ENCODE measurements at places on chromosomes 2 and 18. TPM values are rescaled to one million over a fixed set of nuclear protein-coding genes. Genes with fewer than 3 reads are reported as not detected.
A peak's percentile ranks its signal among the peaks of the same experiment; 100 is the strongest.

Gene DUSP2
- total RNA-seq, result 22.1 TPM

- DNase-seq, result no peak
Measured at GRCh38 chr18:78309307-78309706, 670.3 kb upstream of the SALL3 start.

GRCh38 chr18:55427951-55428350, 160.0 kb downstream of the TCF4 start:
- DNase-seq, result no peak

Gene MRPL44
- 24.7 TPM for total RNA-seq

Gene GKN1
- not detected for total RNA-seq

Gene FN1
- total RNA-seq, result 0.81 TPM

- no peak for DNase-seq
Measured at GRCh38 chr18:75364512-75365253, 62.8 kb downstream of the SMIM21 start.

DNA sequence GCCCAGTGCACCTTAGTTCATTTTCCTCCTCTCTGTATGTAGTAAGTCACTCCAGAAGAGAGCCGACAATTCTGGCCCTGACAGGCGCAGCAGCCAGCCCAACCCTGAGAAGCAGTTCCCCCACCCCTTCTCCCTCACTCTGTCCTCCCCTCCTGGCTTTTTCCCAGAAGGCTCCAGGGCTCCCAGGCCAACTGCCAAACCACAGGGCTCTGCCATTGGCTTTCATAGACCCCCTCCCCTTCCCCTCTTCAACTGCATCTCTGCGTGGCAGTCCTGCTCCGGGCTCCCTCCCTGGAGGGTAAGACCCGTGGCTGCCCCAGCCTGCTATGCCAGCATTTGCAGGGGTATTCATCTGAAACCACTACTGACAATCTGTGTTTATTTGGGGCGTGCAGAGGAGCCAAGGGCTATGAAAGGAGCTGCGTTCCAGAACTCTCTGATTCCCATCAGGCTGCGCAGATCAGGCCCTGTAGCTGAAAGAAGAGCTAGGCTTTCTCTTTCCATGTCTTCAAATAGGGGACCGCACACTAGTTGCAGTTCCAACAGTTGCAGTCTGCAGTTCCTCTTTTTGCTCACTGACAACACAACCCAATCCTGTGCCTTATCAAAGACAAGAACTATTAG, 388.6 kb upstream of the TNP1 start:
- no peak for DNase-seq

Gene SERPINB12
- not detected for total RNA-seq

- DNase-seq, result no peak
Measured at GRCh38 chr2:8252997-8253694, 428.7 kb upstream of the ID2 start.

Gene ITM2C
- 25.3 TPM for total RNA-seq

GRCh38 chr2:237264480-237265219, 149.3 kb downstream of the COL6A3 start:
- no peak for DNase-seq

DNA sequence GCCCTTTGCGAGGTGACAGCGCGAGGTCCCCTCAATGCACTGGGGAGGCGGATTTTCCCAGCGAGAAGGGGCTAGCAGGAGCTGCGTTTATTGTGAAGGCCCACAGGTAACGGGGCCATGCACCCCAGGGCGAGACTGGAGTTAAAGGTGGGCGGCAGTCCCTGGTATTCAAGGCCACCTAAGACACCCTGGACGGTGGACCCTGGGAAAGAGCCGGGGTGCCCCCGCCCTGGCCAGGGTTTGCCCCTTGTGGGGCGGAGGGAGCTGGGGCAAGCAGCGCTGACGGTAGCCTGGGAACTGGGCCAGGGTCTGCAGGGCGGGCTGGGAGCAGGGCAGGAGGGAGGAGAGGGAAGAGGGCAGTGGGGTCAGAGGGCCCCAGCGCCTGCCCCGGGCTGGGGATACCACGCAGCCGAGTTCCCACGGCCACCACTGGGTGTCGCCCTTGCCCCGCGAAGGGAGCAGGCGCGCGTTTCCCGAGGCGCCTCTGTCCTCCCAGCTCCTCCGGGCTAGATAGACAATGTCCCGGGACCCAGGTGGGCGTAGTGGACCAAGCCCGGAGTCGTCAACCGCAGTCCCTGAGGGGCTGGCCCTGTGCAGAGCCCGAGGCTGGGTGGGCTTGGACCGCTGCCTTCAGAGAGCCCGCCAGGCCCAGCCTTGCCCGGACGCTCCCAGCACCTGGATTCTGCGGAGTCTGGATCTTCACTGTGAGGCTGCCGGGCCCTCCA, 80.2 kb downstream of the SMAD4 start:
- peak; percentile 56 for DNase-seq

- no peak for DNase-seq
Measured at GRCh38 chr2:241885946-241886643, 16.6 kb downstream of the RTP5 start.

DNA sequence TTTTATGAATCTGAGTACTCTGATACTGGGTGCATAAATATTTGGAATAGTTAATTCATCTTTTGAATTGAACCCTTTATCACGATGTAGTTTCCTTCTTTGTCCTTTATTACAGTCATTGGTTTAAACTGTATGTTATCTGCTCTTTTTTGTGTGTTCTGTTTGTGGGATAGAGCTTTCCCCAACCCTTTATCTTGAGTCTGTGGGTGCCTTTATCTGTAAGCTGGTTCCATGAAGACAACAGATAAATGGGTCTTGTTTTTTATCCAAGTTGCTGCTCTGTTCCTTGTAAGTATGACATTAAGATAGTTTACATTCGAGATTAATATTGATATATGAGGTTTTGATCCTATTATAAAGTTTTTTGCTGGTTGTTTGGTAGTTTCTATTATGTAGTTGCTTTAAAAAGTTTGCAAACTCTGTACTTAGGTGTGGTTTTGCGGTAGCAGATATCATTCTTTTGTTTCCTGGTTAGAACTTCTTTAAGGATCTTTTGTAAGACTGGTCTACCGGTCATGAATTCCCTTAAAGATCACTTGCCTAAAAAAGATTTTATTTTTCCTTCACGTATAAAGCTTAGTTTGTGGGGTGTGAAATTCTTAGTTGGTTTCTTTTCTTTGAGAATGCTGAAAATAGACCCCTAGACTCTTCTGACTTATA, 1451.3 kb upstream of the SLC39A10 start:
- DNase-seq, result no peak

Gene GYPC
- 116 TPM for total RNA-seq

- no peak for DNase-seq
Measured at GRCh38 chr2:145402706-145403277, 882.9 kb upstream of the ZEB2 start.

DNA sequence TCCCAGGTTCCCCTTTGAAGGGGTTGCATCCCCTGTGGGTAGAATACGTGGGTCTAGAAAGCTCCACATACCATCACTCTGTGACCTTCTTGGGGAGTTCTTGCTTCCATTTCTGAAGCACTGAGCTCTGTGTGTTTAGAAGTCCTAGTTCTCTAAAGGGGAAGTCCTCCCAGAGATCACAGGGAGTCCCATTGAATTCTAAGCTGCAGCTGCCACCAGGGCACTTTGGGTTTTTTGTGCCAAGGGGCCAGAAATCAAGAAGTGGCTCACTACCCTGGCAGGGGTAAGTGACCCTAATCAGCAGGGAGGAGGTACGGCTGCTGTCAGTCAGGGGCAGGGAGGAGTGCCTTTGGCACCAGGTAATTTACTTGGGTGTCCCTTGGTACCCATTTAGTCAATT, 70.9 kb downstream of the EHD3 start:
- no peak for DNase-seq

GRCh38 chr2:8016688-8017087, 665.2 kb upstream of the ID2 start:
- no peak for DNase-seq

Gene TBR1
- 0.02 TPM for total RNA-seq

Gene FBXO15
- total RNA-seq, result 1.1 TPM

- peak; percentile 26 for DNase-seq
Measured at GRCh38 chr18:77101410-77102258, 30.9 kb downstream of the MBP start.

Gene METTL4
- total RNA-seq, result 13.8 TPM

GRCh38 chr2:128374001-128374710, 55.5 kb upstream of the HS6ST1 start:
- no peak for DNase-seq

GRCh38 chr2:172893111-172893510, 157.5 kb downstream of the RAPGEF4 start:
- no peak for DNase-seq

GRCh38 chr2:129779783-129780182, 199.7 kb upstream of the RAB6C start:
- no peak for DNase-seq

Gene NEU2
- not detected for total RNA-seq

Gene VWA3B
- not detected for total RNA-seq

DNA sequence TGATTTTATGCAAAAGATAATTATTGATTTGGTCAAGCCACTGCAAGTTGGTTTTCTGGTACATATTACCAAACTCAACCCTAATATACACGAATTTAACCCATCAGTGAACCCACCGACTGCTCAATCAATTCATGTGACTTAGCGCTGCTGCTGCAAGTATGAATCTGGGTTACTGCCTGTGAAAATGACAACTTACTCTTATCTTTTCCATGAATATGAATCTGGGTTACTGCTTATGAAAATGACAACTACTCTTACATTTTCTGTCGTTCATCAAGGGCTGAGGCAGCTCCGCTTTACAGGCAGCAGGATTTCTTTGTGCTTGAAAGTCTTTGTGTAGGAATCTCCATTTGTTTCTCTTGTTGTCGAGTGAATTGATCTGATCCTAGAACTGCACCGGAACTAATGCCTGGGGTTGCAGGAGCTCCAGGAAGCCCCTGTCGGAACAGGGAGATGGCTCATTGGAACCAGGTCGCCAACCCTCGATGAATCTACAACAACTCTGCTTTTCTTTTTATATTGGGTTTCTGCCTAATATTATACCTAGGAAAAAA, 22.1 kb upstream of the ALKAL2 start:
- no peak for DNase-seq

GRCh38 chr2:47272031-47272864, 117.1 kb upstream of the STPG4 start:
- peak; percentile 47 for DNase-seq

All from naive thymus-derived CD4-positive, alpha-beta T cell (primary cell).